ENCODE measurements at places on chromosomes 7 and 10.

GRCh38 chr10:32393911-32394310, 47.0 kb upstream of the EPC1 start:
- no peak for DNase-seq

GRCh38 chr10:59517996-59518395, 155.6 kb upstream of the FAM13C start:
- DNase-seq = no peak

DNA sequence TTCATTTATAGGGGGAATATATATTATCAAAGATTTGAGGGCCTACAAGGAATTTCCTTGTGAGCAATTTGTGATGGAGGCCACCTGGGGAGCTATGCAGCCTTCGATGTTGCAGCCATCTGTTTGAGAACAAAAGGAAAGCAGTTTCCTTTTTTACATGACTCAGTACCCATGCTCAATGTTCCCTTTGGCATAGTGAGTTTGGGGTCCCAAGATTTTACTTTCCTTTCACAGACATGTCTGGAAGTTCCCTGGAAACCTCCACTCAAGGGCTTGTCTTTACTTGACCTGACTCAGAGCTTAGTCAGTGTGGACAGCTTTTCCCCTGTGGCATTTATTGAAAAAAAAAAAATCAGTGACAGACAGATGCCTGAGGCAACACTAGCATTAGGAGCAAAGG, 73.5 kb upstream of the VIPR2 start:
- no peak for DNase-seq

DNA sequence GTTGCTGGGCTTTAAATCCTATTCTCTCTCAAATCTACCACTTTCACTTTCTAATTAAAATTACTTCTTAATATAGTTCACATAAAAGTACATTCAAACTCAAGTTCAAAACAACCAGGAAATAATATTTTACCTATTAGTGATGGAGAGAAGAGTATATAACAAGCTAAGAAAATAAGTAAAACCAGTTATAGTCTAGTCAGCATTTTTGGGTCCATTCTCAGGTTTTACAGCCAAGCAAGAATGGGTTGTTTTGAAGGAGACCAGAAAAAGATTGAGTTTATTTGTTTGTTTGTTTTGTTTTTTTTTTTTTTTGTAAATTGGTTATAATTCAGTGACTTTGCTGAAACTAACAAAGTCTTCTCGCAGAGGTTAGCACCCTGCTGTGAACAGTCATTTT, 106.3 kb upstream of the PTPRZ1 start:
- no peak for DNase-seq

DNA sequence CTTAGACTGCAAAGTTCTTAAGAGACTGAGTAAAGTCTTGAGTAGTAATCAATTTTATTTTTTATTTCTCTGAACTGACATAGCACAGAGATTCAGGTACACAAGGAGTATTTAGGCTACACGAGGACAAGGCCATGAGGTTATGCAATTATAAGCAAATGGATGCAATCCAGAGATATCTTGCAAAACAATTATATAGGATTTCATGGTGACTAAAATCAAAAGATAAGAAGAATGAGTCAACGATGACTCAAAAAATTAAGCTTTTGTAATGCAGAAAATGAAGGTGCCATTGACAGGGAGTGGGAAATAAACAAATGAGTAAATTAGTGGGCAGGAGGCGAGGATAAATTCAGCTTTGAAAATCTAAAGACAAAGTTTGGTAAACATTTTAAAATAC, 66.7 kb upstream of the MYO3A start:
- no peak for DNase-seq

GRCh38 chr10:44863344-44864047, 47.6 kb upstream of the TMEM72 start:
- DNase-seq = no peak

DNA sequence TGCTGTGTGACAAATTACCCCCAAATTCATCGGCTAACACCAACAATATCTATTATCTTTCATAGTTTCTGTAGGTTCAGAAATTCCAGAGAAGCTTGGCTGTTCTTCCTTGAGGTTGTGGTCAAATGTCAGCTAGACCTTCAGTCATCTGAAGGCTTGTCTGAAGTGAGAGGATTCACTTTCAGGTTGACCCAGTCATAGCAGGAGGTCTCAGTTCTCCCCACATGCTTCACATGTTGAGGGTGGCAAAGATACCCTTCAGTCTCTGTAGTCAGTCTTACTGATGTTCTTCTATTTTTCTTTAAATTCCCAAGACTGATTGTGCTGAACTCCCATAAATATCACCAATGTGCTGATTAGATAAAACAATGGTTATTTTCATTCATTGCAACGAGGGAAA, 1692.0 kb downstream of the REEP3 start:
- no peak for DNase-seq

DNA sequence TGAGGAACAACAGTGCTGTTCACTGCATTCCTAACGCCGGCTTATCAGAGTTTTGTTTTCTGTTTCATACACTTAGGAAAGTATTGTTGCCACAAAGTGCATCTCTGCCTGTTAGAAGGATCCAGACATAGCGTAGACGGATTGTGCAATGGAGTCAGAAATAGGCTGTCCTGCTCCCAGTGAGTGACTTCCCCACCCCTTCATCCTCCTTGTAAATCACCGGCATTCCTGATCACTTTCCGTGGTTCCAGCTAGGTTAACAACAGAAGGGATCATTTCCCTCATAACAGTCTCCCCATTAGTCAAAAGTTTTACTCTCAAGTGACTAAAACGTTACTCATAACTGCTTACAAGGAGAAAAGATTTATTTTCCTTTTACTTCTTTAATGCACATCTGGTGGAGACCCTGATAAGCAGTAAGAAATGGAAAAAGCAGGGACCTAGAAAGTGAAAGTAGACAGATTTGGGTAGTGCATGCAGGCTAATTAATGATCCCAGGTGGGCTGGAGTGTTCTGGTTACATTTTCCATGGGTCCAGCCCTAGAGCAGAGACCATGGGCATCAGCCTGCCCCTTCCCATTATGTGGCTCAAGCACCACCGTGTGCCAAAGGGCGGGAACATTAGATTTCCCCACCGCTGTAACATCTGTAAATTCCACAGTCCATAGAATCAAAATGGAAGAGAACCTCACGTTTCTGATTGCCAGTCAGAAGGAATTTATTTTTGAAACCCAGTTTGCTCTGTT, 395.1 kb upstream of the GALNT17 start:
- no peak for DNase-seq

GRCh38 chr10:60367024-60367423, 22.7 kb downstream of the ANK3 start:
- DNase-seq = no peak

DNA sequence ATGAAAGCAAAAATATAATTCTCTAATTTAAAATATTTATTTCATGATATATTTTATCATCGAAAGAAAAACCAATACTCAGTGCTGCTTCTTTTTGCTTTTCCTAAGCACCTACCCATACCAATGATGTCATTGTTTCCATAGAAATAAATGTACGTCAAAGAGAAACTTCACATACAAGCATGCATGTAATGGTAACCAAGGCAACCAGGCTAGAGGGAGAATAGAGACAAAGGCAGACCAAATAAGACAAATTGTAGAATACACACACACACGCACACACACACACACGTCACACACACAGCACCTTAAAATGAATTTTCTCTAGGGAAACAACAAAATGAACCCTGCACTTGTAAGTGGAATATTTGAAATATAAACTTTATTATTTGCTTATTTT, 75.5 kb downstream of the MACC1 start:
- DNase-seq = no peak

DNA sequence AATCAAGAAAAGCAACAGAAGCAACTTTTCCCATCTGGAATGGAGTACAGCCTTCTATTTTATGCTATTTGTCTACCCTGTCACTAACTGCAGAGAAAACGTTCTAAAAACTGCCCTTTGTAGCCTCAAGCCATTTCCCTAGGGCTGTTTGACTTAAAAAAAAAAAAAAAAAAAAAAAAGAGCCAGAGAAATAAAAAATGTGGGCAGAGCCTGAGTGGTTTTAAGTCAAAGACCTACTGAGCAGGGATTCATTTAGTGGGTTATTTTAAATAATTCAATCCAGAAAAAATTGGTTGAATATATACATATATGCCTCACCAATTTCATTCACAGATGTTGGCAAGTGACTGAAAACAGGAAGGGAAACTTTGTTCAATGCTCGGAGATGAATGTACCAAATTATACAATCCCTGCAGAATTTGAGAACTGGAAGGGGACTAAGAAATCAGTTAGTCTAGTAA, 75.2 kb downstream of the PPP1R3C start:
- no peak for DNase-seq

DNA sequence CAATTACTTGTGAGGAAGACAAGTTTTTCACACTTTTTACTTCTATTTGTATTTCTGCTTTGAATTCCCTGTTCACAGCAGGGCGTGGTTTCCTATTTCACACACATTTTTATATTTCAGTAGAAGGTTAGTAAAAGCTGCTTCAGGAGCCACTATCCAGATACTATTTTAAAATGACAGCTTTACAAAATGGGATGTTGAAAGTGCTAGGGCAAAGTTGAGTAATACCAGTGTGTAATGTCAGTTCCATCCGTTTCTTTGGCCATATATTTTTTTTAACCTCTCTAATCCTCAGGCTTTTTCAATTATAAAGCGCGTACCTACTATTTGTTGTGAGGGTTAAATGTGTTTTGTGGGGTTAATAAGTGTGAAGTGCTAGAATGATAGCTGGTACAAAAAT, 276.6 kb downstream of the GPR158 start:
- no peak for DNase-seq

- no peak for DNase-seq
These were observed 25.5 kb upstream of the ABLIM1 start for GRCh38 chr10:114683593-114683992.

GRCh38 chr7:2312267-2312929, 1.8 kb downstream of the SNX8 start:
- DNase-seq = no peak

All from stimulated activated CD8-positive, alpha-beta memory T cell treated with anti-CD3 and anti-CD28 coated beads, Interleukin-12 subunit alpha, Interleukin-12 subunit beta, amount 100 ng/mL, for 1 hour (primary cell).